ENCODE measurements at places on chromosomes 6 and 20.

- no peak for DNase-seq
Observed at GRCh38 chr20:19223640-19224039, 11.2 kb downstream of the SLC24A3 start.

GRCh38 chr6:1418471-1419191 lies 29.3 kb downstream of the FOXF2 start:
- no peak for DNase-seq

DNA sequence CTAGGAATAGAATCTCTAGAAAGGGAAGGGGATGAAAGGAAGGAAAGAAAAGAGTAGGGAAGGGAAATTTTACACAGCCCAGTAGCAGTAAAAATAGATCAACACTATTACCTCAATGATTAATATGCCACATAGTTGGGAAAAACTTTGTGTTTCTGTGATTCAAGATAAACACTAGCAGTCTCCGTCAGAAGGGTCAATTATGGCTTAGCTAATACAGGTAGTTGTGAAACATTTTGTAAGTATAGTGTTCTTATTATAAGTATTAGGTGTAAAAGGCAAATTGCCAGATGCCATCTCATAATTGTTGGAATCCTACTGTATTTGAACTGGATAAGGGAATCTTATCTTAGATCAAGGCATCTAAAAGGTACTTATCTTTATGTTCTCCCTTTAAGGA lies 165.7 kb downstream of the MTFR2 start:
- no peak for DNase-seq

GRCh38 chr6:110538416-110539160 lies 62.2 kb upstream of the SLC22A16 start:
- no peak for DNase-seq

- DNase-seq, result no peak
Observed at GRCh38 chr6:113011801-113012200, 664.7 kb downstream of the RFPL4B start.

- DNase-seq, result no peak
Observed at GRCh38 chr20:36728986-36729385, 16.9 kb downstream of the NDRG3 start.

GRCh38 chr20:17912916-17913315 lies 55.7 kb downstream of the SNX5 start:
- no peak for DNase-seq

- DNase-seq, result no peak
Observed at GRCh38 chr6:53793318-53794136, 1.3 kb upstream of the LRRC1 start.

- DNase-seq, result no peak
Observed at GRCh38 chr6:164612751-164613150, 696.7 kb downstream of the C6orf118 start.

DNA sequence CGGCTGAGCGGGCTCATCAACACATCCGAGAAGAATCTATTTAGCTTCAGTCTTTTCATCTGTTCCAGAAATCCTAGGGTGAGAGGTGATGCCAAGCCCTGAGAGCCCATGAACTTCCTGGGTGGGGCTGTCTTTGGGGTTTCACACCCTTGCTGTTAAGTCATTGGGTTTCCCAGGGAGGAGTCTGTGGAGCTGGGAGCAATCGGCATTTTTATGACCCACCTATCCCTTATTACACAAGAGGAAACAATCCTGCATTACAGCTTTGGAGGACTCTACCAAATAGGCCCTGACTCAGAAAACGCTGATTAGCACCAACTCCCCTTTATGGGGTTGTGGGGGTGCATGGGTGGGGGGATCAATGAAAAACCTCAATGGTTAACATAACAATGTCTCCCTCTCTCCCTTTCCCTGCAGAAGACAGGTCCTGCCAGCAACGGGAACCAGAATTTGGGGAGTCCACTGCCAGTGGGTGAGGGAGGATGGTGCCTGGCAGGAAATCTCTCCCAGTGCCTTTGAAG lies 46.3 kb downstream of the EZR start:
- DNase-seq, result no peak

DNA sequence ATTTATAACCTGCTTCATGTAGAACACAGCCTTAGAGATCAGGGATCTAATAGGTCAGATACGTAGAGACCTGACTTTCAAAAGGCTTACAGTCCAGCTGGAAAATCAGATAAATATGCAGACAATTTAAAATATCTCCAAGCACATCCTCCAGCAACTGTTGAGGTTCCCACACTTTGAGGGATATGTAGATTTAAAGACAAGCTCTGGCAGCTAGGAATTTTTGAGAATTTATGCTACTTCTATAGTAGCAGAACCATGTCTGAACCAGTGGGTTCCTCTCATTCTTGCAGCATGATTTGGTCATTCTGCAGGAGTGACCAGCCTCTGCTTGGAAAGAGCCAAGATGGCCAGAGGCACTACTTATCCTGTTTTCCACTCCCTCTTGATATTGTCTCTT lies 60.5 kb downstream of the CYB5R4 start:
- no peak for DNase-seq

DNA sequence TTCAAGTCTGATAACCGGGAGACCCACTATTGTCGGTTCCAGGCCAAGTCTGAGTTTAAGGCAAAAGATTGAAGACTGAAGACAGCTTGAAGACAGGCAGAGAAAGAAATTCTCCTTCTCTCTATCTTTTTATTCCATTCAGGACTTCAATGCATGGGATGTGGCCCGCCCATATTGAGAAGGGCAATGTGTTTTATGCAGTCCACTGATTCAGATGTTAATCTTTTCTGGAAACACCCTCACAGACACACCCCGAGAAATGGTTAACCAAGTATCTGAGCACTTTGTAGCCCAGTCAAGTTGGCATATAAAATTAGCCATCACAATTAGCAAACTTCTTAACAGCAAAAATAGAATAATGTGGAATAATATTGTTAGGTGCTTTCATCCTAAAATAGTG lies 75.5 kb upstream of the FABP7 start:
- DNase-seq, result no peak
